ENCODE measurements at places on chromosomes 12 and 14. TPM values are rescaled to one million over a fixed set of nuclear protein-coding genes. Genes with fewer than 3 reads are reported as not detected.

The GPD1 gene
- 0.81 TPM for total RNA-seq

DNA sequence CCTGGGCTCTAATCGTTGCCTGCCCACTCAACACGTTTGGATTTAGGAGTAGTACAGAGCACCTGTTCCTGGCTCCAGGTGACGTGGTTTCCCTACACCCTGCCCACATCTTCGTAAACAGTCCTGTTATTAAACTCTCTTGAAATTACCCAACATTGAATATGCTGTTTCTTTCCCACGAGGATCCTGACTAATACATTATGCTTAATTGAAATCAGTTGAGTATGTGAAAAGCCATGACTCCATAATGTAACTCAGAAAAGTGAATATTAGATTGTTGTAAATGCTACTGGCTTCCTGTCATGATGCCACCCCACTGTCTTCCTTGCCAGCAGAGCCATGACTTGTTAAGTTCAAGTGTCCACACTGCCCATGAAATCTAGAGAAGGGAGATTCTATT, 21.6 kb downstream of the AK7 start:
- H3K27me3 ChIP-seq = no peaks in the 10 kb centered on the region
- DNase-seq = no peak
- no peak overlapping the region for H3K4me3 ChIP-seq
- no peak overlapping the region for H3K27ac ChIP-seq

The MAP3K9 gene
- total RNA-seq = 20.0 TPM

- H3K27me3 ChIP-seq = no peaks in the 10 kb centered on the region
- no peak overlapping the region for H3K27ac ChIP-seq
- H3K36me3 ChIP-seq = no peaks in the 10 kb centered on the region
- H3K4me1 ChIP-seq = peaks cover 2% of the 10 kb centered on the region
- no peak overlapping the region for H3K4me3 ChIP-seq
- DNase-seq = no peak
These were observed 266.1 kb upstream of the LRIG3 start for GRCh38 chr12:59186451-59186850.

DNA sequence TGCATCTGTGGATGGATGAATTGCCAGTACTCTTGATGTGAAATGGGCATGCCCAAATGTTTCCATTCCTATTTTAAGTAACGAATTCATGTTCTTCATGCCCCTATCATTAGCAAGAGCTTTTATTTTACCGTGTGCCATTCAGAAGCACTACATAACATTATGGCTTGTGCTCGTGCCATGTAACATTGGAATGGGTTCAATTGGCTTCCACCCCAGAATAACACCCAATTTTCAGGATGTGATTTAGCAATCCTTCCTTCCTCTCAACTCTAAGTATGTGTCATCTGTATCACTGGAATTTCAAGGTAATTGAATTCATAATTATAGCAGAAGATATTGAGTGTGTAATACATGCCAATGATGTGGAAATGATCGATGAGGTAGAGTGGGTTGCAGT, 145.8 kb upstream of the TMPO start:
- no peaks in the 10 kb centered on the region for H3K36me3 ChIP-seq
- no peak overlapping the region for H3K4me3 ChIP-seq
- no peak for DNase-seq
- H3K27ac ChIP-seq = no peak overlapping the region
- H3K27me3 ChIP-seq = peaks cover 2% of the 10 kb centered on the region

The KIF21A gene
- 93.1 TPM for total RNA-seq

- H3K4me3 ChIP-seq = no peak within 1 kb of the TSS
- peaks cover 5% of the 10 kb centered on the region for H3K36me3 ChIP-seq
- no peaks in the 10 kb centered on the region for H3K4me1 ChIP-seq
These were observed at the start of gene TCL1A for GRCh38 chr14:95713596-95714371. TSS of gene TCL1A (minus strand) at chr14:95714125. CDS start at chr14:95714066, 59 bp downstream.

GRCh38 chr12:19006626-19007137, 122.9 kb upstream of the PLEKHA5 start:
- no peak overlapping the region for H3K4me3 ChIP-seq
- H3K27ac ChIP-seq = no peak overlapping the region
- DNase-seq = no peak
- H3K4me1 ChIP-seq = peaks cover 14% of the 10 kb centered on the region
- no peaks in the 10 kb centered on the region for H3K36me3 ChIP-seq
- H3K27me3 ChIP-seq = no peaks in the 10 kb centered on the region

The SLC25A47 gene
- total RNA-seq = not detected

DNA sequence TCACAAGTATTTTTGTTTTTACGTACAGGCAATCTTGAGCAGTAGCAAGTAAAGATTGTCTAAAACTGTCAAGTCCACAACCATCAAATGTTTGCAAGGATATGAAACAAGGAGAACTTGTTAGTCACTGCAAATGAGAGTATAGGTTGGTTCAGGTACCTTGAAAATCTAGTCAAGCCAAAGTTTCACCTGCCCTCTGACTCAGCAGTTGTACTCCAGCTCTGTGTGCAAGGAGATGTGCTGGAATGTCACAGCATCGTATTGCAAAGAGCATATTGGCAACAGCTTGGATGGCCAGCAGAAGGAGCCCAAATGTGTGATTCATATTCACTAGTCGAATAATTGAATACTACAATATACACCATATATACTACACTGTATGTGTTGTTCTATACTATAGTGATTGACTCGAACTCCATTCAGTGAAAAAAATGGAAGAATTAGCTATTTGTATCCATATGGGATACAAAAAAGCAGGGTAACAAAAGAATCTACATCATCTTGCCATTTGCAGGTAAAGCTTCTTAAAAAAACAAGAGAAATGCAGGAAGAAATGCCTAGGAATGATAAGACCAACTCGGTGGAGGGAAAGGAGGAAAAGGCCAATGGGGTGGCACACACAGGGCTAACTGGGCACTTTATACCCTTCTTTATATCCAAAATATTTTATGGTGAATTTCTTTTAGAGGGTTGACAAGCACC, 44.0 kb downstream of the EID3 start:
- no peak for DNase-seq
- no peaks in the 10 kb centered on the region for H3K4me1 ChIP-seq
- no peak overlapping the region for H3K27ac ChIP-seq
- no peaks in the 10 kb centered on the region for H3K27me3 ChIP-seq

DNA sequence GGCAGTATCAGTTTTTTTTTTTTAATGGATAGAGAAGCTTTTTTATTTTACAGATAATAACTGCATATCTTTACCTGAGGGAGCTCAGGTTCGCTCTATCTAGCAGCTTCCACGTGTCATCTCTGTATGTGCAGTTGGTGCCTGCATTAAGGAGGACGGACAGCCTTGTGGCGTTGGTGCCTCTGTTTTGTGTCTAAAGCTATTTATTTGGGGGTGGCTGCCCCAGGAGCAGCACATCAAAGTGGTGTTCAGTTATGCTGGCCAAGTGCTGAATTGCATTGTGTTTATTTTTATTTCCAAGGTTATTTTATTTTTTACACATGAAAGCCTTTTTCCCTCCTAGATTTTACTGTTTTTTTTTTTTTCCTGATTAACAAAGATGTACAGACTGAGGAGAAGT, 59.7 kb downstream of the RASSF3 start:
- H3K4me3 ChIP-seq = peak overlapping the region; percentile 12
- peaks cover 53% of the 10 kb centered on the region for H3K4me1 ChIP-seq
- peak overlapping the region; percentile 38 for H3K27ac ChIP-seq
- peaks cover 6% of the 10 kb centered on the region for H3K27me3 ChIP-seq
- DNase-seq = no peak

GRCh38 chr12:93571925-93572711, at the start of gene SOCS2:
TSS of gene SOCS2 (plus strand) at chr12:93572675. CDS start at chr12:93572898, 223 bp downstream.
- peak within 1 kb of the TSS; percentile 84 for H3K4me3 ChIP-seq
- peaks cover 9% of the 10 kb centered on the region for H3K4me1 ChIP-seq
- peak within 1 kb of the TSS; percentile 92 for H3K27ac ChIP-seq
- H3K36me3 ChIP-seq = no peaks in the 10 kb centered on the region
- H3K27me3 ChIP-seq = peaks cover 19% of the 10 kb centered on the region
- DNase-seq = peak; percentile 72

DNA sequence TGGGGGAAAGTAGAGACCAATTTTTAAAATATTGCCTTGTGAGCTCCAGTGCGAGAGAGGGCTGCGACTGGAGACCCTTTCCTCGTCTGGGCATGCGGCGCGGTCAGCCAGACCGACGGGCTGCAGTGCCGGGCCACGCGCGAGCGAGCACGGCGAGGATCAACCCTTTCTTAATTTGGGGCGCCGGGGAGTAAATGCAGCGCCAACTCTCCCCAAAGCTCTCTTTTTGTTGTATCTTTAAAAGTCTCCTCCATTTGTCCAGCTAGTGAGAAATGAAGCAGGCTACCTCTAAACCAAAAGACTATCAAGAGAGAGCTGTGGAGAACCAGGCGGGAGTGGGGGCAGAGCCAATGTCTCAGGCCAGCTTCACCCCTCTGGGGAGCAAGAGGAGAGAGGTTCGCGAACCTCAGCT, 1.4 kb downstream of the SIX1 start:
- peaks cover 41% of the 10 kb centered on the region for H3K4me1 ChIP-seq
- peak overlapping the region; percentile 95 for H3K4me3 ChIP-seq
- DNase-seq = no peak
- H3K36me3 ChIP-seq = peaks cover 23% of the 10 kb centered on the region
- peaks cover 56% of the 10 kb centered on the region for H3K27me3 ChIP-seq

The KCNH3 gene
- 5.9 TPM for total RNA-seq

DNA sequence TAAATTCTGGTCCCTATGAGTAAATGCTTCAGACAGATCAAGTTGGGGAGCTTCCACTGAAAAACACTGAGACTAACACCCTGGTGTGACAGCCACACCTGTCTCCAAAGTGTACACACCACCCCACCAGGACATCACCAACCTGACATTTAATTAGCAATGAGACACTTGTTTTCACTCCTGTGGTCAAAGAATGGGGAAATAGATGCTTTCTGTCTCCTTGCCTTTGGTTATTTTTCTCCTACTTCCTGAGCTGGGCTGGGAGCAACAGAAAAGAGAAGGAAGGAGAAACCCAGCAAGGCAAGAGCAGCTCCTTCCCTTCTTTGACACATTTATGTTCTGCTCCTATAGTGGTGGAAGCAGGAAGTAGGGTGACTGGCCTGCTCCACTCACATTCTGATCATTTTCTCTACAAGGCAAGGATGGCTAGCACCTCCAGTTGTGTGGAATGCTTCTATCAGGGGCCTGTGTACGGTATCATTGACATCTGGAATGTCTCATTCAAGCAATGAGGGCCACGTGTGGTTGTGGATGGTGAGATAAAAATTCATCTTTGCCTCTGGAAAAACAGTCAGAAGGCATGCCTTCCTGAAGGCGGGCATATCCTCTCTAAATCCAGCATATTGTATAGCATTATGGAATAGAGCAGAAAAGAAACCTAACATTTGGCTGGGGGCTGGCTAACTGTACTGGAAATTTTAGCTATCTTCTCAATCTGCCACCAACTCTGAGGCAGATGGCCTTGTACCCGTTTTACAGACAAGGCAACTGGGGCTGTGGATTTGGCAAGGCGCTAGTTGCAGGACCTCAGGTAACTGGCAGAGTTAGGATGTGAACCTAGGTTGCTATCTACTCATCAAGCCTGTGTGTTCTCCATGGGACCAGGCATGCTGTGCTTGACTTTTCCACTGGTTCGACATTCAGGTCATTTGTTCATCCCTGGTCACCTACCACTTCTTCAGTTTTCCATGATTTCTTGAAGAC, 24.8 kb upstream of the LGALS3 start:
- no peak overlapping the region for H3K27ac ChIP-seq
- H3K36me3 ChIP-seq = peaks cover 7% of the 10 kb centered on the region
- H3K4me3 ChIP-seq = no peak overlapping the region
- peaks cover 1% of the 10 kb centered on the region for H3K4me1 ChIP-seq

DNA sequence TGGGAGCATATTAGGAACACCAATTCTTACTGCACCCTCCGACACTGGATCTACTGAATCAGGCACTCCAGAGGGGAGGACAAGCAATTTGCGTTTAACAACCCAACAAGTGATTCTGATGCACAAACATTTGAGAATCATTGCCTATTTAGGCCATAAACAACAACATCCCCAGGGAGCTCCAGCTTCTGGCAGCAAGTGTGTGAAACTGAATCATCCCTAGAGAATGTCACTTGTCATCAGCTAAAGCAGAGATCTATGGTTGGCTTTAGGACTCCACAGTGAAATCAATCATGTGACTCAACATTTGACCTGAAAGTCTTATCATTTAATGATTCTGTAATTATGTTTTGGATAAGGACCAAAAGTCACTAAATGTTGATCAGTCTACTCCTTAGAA, 505.0 kb upstream of the FLRT2 start:
- peaks cover 5% of the 10 kb centered on the region for H3K36me3 ChIP-seq
- no peaks in the 10 kb centered on the region for H3K4me1 ChIP-seq
- H3K27ac ChIP-seq = no peak overlapping the region
- DNase-seq = no peak

GRCh38 chr14:63867933-63868921, 15.4 kb downstream of the SYNE2 start:
- DNase-seq = no peak
- no peaks in the 10 kb centered on the region for H3K4me1 ChIP-seq
- H3K27ac ChIP-seq = no peak overlapping the region
- peaks cover 2% of the 10 kb centered on the region for H3K27me3 ChIP-seq
- H3K36me3 ChIP-seq = no peaks in the 10 kb centered on the region
- no peak overlapping the region for H3K4me3 ChIP-seq

GRCh38 chr12:120455302-120455701, 9.1 kb downstream of the GATC start:
- H3K4me3 ChIP-seq = no peak overlapping the region
- H3K27me3 ChIP-seq = no peaks in the 10 kb centered on the region
- H3K27ac ChIP-seq = no peak overlapping the region
- DNase-seq = no peak
- no peaks in the 10 kb centered on the region for H3K4me1 ChIP-seq

DNA sequence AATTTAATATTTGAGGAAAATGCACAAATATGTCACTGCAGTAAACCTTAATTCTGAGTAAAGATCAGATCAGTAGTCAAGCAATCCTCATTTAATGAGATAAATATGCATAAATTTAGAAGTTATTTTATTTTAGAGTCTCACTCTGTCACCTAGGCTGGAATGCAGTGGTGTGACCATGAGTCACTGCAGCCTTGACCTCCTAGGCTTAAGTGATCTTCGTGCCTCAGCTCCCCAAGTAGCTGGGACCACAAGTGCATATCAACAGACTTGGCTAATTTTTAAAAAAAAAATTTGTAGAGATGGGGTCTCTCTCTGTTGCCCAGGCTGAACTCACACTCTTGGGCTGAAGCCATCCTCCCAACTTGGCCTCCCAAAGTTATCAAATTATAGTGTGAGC, 41.3 kb downstream of the LMO3 start:
- no peaks in the 10 kb centered on the region for H3K36me3 ChIP-seq
- H3K27ac ChIP-seq = no peak overlapping the region
- no peak for DNase-seq
- no peak overlapping the region for H3K4me3 ChIP-seq

GRCh38 chr12:88035907-88036289, 6.7 kb upstream of the C12orf50 start:
- no peaks in the 10 kb centered on the region for H3K27me3 ChIP-seq
- DNase-seq = no peak
- H3K4me1 ChIP-seq = peaks cover 2% of the 10 kb centered on the region

The KLRD1 gene
- 0.25 TPM for total RNA-seq

The KIF26A gene
- 5.9 TPM for total RNA-seq

Measured in glutamatergic neuron (in vitro differentiated cells).